ENCODE measurements at places on chromosomes 16 and 17.

DNA sequence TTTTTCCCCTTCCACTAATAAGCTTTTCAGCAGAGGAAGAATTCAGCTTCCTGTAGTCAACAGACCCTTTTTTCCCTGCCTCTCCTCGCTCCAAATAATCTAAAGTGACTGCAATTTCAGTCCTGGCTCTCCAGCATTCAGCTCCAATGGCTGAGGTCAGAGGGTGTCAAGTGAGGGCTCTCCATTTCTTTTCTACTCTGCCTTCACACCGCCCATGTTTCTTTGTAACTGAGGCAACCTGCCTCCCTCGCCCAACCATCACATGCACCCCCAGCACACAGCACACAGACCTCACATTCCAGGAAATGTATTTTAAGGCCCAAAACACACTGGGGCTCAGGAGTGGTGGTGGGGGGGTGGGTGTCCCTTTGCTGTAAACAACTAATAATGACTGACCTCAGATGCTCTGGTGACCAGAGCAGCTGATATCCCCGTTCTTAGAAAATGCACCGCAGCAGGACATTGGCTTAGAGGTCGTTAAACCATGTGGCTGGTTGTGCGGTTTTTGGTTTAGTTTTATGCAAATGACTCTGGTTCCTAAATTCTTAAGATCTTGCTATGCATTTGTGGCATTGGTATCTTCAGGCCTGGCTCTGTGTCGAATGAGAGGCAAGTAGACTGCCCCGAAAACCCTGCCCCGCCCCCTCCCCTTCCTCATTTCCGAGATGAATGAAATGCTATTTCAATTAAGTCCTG is 203.6 kb downstream of the ZFHX3 start:
- DNase-seq: no peak

DNA sequence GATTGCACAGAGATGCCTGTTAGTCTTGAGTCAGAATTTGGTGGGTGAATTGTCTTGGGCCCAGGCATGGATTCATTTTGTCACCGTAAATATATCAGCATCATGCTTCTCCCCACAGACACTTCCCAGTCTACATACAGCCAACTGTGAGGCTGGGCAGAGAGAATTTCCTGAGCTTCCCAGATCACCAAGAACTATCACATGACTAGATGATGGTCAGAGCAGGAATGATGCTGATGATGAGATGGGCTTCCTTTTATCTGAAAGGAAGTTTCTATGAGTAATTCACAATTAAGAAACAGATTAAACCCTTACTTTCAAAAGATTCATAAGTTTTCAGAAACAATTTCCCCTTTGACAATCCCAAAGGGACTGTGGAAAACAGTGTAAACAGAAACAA is 323 bp upstream of the KRTAP9-9 start:
- DNase-seq: no peak

GRCh38 chr17:74755533-74755932 is 7.1 kb downstream of the NHERF1 start:
- no peak for DNase-seq

- no peak for DNase-seq
Measured at GRCh38 chr16:55263271-55264250, 60.4 kb upstream of the IRX6 start.

GRCh38 chr17:28170771-28171170 is 128.3 kb downstream of the NLK start:
- no peak for DNase-seq

GRCh38 chr17:47929218-47930000 is 12.0 kb upstream of the PNPO start:
- no peak for DNase-seq

DNA sequence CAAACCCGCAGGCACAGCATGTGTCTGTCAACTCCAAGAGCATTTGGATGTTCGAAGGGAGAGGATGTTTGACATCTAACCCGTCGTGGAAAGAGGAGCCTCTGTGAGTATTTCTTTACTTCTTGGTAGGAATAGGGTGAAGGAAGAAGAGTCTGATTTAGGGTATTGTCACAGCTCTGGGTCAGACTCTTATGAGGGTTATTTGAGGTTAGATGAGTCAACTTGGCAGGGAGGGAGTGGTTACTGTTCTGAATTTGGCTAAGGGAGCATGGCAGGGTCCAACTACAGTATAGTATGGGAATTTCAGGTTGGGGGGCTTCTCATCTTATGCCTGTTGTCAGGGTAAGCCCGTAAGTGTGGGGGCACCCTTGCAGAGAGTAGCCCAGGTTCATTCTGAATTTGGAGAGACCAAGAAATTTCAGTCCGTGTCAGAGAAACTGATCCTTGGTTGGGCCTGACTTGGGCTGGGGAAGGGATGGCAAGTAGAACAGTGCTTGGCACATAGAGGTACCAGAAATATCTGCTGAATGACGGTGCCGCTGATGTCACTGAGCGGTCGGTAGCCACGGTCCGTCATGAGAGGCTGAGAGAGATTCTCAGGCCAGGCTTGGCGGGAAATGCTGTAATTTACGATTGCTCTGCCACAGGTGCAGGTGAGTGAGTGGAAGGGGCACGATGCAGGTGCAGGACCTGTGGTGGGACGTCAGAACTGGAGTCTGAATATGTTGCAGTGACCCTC is 43.2 kb downstream of the MYH3 start:
- DNase-seq: no peak

DNA sequence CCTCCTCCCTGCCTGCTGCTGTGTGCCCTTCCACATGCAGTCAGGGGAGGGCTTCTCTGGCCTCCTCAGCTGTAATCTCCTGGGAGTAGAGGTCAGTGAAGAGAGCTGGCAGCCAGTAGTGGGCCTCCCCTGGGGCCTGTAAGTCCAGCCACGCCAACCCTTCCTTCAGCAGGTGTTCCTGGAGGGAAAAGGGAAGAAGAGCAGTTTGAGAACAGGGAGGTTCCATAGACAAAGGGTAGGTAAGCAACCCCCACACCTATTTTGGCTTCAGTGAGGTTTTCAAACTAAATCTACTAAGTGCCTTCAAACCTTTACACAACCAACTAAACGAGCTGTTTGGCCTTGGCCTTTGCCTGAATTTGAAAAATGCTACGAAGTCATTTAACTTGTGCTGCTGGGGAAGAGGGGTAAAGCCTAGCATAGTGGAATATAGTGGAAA is 14.2 kb downstream of the SNF8 start:
- DNase-seq: peak; percentile 66

DNA sequence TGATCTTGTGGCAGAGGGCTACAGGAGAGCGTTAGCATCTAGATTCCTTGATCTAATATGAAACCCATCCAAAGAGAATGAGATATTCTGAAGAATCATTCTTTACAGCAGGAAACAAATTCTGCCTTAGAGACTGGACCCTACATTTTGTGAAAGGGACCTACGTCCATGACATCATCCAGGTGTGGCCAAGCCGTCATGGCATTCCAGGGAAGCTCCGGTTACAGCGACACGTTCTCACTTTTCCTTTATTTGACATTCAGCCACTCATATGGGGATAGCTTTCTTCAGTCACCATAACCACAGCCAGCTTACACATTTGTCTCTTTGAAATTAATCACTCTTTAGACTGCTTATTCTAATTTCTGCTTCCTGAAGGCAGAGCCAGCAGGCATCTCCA is 408.1 kb downstream of the XYLT1 start:
- no peak for DNase-seq

DNA sequence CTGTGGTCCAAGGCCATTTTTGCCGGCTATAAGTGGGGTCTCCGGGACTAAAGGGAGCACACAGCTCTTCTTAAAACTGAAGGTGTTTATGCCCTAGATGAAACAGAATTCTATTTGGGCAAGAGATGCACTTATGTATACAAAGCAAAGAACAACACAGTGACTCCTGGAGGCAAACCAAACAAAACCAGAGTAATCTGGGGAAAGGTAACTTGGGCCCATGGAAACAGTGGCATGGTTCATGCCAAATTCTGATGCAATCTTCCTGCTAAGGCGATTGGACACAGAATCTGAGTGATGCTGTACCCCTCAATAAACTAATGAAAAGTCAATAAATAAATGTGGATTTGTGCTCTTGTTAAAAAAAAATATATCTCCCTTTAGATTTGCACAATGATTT is 20.2 kb upstream of the SHISA9 start:
- DNase-seq: no peak

GRCh38 chr17:81387100-81388090 is 7.9 kb upstream of the BAHCC1 start:
- DNase-seq: no peak

DNA sequence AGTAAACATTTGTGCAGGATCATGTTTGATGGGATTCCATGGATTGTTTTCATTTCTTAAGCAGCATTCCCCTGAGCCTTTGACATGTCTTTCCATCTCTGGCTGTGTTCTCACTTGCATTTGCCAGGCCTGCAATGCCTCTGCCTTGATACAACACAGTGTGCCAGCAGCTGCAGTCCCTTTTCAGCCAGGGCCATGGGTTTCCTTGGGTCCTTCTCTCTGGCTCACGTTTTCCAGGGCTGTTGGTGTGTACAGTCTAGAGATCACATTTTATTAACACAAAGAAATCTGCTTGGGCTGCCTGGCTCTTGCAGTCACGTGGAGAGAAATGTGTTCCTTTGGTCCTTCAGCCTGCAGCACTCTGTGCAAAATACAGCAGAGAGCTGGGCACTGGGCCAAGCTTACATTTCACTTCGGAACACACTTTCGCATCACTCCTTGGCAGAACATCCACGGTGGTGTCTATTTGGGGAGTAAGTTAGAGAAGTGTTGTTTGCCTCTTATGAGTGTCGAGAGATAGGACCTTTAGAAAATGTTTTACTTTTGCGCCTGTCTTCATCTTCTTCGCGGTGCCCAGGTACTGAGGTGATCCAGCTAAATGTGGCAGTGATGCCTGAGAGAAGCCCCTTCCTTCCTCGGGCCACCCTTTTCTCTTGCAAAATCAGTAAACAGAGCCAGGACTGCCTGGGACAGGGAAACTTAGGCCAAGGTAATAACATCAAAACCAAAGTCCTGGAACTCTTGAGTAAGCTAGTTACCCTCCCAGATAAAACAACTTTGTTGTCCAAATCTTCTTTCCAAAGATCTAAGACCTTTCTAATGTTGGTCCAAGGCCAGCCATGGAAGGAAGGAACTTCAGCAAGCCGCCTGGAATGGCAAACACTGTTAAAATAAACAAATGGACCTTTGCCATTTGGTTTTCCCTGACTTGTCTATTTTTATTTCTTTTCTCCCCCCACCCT is 20.9 kb downstream of the HLF start:
- peak; percentile 99 for DNase-seq

- DNase-seq: peak; percentile 30
Measured at GRCh38 chr16:72847187-72848027, 200.5 kb downstream of the ZFHX3 start.

DNA sequence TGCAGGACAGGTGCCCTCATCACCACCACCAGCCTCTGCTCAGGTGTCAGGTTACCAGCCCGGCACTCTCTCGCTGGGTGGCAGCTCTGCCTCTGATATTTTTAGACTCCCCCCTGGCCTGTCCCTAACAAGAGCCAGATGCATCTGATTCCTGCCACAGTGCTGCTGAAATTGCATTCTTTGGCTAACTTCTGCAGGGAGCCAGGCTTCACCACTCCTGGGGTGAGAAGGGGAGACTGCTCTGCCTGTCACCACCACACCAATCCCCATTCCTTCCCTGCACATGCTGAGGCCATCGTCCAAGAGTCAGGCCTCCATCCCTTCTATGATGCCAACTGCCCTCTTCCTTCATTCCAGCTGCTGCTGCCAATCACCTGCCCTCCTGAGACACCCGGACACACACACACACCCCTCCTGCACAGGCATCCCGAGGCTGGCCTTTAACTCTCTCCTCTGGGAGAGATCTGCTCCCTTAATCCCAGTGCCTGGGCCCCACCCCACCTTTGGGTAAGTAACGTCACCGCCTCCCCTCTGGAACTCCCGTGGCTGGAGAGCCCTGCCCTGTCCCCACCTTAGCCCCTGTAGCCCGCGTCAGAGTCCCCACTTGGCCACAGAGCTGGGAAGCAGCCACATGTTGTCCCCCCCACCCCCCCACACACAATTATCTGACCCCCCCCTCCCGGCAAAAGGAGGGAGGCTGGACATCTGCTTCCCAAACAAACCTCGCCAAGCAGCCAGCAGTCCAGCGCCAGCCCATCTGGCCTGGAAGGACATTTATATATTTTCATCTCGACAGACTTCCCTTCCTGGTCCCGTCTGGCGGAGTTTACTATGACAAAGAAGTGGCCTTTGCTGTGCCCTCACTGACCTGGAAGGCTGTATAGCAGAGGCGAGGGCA is 2.8 kb downstream of the EMP2 start:
- DNase-seq: no peak

DNA sequence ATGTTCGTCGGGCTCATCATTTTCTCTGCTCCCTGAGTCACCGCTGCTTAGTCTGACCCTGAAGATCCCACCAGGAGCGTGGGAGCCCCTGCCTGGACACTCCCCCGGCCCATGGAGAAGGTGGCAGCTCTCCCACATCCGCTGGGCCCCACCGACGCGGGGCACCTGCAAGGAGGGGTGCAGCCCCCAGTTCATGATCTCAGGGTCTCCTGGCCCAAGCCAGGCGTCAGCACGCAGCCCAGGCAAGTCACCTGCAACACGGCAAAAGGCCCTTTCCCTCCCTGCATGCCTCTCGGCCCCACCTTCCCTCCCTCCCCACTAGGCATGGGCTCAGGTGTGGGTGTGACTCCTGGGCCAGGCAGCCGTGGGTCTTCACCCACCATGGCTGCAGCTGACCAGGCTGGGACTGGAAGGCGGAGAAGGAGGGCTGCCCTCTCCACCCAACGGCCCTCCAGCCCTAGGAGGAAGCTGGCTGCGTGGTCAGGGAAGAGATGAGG is 9.7 kb upstream of the CHMP6 start:
- DNase-seq: no peak

DNA sequence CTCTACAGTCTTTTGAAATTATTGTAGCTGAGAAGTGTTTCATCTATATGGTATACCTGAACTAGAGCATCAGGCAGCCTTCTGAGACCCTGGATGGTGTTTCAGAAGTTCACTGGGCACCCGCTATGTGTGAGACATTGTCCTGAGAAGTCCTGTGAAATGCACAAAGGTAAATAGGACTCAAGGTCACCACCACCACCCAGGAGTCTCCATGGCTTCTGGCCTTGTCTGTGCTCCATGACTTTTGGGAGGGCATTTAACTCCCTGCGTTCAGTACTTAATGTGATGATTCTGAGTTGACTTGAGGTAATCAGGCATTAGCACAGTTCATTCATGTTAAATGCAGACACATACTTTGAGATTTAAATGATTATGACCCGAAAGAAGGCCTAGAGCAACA is 1.1 kb downstream of the MLYCD start:
- peak; percentile 62 for DNase-seq

DNA sequence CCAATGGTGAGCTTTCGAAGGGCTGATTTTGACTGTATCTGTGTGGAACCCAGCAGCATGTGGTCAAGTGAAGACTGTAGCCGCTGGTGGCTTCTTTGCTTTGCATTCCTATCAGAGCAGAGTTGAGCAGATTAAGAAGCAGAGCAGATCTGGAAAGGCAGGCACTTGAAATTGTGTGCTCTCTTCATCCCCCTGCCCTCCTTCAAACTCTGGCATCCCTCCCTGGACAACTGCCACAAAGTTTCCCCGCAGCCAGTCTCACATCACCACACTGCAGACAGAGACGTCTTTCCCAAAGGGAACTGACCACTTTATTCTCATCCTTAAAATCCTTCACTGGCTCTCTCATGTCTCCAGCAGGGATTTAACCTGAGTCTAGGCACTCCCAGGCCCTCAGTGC is 237.1 kb upstream of the DYNLRB2 start:
- DNase-seq: no peak

All from HepG2 (cell line).